Muscle of arm (tissue), 14 donors: ENCODE measurements at places on chromosomes 1 and 21.
A peak's percentile ranks its signal among the peaks of the same experiment; 100 is the strongest.

- DNase-seq = peak; percentile 3
Measured at GRCh38 chr1:215957663-215958062, 390.6 kb downstream of the KCTD3 start.

GRCh38 chr1:3545363-3546047 lies 65.8 kb downstream of the MEGF6 start:
- DNase-seq = peak; percentile 53

DNA sequence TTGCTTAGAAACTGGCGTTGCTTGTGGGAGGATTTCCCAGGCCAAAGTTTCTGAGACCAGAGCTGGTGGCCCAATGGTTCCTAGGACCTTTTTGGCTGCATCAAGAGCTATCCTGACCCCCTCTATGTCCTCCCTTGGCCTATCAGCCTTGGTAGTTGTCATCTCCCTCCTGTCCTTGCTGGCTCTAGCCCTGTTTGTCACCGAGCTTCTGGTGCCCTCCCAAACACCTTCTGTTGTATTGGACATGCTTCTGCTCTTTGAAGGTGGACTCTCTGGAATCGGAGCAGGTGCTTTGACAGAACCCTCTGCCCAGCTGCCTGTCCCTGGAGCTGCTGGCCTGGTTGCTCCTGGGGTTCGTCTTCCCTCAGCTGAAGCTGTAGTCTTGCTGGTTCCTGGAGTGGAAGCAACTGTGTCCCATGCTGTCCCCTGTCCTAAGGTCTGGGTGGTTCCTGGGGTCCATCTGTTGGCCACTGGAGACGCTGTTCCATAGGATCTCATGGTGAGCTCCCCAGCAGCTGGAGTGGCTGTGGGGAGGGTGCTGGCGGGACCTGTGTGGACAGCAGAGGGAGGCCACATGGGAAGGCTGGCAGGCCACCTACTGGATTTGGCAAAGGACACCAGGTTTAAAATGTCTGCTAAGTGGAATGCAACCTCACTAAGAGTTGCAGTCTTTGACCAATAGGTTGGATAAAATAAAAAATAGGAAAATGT lies 9.4 kb downstream of the FCAMR start:
- DNase-seq = no peak

- no peak for DNase-seq
Measured at GRCh38 chr1:54239035-54239383, 39.0 kb downstream of the MRPL37 start.

GRCh38 chr1:191970116-191970515 lies 188.1 kb upstream of the RGS18 start:
- peak; percentile 32 for DNase-seq

DNA sequence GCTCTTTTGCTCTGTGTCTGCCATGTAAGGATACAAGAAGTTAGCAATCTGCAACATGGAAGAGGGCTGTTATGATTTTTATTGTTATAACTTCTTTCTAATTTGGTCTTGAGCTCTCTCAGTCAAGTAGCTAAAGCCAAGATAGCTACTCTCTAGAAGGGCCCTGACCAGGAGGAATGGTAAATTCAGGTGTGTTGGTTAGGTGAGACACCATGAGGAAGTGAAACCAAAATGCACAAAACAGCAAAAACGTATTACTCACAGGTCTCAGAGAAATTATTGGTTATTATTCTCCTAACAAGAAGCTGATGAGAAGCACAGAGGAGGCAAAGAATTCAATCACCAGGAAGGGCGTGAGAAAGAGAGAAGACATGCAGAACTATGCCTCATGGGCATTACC lies 51.8 kb upstream of the INSL5 start:
- DNase-seq = no peak

DNA sequence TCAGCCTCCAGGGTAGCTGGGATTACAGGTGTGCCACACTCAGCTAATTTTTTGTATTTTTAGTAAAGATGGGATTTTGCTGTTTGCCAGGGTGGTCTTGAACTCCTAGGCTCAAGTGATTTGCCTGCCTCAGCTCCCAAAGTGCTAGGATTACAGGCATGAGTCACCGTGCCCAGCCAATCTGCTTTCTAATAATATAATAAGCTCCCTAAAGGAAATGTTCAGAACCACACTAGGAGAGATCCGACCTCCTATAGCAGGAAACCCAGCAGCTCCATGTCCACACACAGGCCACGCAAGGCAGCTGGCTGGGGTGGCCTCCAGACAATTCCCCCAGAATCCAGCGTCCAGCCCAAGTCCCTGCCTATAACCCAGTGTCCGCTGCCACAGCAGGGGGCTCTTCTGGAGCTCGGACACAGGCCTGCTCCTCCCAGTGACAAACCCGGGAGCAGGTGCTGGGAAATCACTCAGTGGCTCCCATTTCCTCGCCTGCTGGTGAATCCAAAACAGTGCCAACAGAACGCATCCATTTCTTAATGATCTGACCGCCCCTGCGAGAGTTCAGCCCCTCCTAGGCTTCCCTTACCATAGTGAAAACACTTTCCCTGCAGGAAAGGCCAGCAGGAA lies 7.5 kb downstream of the RIPK4 start:
- no peak for DNase-seq

GRCh38 chr1:227465256-227465655 lies 98.1 kb upstream of the ZNF678 start:
- DNase-seq = no peak

DNA sequence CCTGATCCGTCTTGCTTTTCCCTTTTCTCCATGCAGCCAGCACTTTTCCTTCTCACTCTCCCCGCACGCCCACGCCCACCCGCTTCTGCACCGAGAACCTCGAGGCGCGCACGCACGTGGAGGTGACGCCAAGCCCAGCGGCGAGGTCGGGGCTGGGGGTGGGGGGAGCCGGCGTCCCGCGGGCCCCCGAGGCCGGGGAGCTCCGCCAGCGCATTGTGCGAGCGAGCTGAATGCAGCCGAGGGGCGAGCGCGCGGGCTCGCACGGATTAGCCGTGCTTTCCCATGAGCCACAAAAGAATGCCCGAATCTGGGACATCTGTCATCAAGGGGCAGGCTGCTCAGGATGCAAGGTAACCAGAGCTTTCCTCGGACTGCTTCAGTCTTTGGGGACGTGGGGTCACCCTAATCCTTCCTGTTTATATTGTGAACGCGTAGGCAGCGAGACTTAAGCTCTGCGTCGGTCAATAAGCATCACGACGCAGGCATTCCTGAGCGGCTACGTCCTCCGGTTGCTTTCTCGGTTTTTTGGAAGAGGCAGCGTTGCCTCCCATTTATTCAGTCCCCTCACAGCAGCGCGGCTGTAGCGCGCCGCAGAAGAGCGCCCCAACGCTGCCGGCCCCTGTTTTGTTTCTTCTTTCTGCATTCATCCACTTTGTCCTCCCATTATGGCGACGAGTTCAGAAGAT lies 67.3 kb upstream of the AKT3 start:
- peak; percentile 57 for DNase-seq

DNA sequence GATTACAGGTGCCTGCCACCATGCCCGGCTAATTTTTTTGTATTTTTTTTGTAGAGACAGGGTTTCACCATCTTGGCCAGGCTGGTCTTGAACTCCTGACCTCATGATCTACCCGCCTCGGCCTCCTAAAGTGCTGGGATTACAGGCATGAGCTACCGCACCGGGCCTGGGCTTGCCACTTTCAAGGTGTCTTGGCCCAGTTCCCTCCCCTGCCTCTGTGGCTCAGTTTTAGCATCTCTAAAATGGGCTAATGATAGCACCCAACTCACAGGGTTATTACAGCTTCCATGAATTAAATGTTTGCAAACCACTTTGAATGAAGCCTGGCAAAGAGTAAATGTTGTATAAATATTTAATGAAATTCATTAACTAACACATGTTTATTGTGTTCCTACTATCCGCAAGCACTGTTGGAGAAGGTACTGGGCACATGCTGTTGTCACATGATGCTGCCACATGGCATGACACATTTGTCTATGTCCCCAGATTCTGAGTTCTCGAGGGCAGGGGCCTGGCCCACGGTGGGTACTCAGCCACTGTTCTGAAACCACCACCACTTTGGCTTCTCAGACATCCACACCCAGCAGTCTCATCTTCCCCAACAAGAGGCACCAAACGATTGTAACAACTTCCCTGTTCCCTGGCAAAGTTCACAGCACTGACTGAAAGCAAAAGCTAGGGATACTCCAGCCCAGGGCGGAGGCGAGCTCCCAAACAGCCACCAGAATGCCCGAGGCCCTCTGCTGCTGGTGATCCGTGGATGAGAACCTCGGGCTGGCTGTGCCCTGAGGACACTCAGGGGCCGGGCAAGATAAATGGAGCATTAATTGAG lies 9.7 kb downstream of the IFFO2 start:
- DNase-seq = no peak

- no peak for DNase-seq
Measured at GRCh38 chr1:67201891-67202290, 35.6 kb downstream of the IL23R start.

GRCh38 chr1:18008081-18008480 lies 99.5 kb upstream of the IGSF21 start:
- no peak for DNase-seq

GRCh38 chr1:208601561-208601960 lies 357.4 kb upstream of the PLXNA2 start:
- peak; percentile 15 for DNase-seq

GRCh38 chr1:1678581-1679380 lies 13.8 kb downstream of the SLC35E2B start:
- no peak for DNase-seq

DNA sequence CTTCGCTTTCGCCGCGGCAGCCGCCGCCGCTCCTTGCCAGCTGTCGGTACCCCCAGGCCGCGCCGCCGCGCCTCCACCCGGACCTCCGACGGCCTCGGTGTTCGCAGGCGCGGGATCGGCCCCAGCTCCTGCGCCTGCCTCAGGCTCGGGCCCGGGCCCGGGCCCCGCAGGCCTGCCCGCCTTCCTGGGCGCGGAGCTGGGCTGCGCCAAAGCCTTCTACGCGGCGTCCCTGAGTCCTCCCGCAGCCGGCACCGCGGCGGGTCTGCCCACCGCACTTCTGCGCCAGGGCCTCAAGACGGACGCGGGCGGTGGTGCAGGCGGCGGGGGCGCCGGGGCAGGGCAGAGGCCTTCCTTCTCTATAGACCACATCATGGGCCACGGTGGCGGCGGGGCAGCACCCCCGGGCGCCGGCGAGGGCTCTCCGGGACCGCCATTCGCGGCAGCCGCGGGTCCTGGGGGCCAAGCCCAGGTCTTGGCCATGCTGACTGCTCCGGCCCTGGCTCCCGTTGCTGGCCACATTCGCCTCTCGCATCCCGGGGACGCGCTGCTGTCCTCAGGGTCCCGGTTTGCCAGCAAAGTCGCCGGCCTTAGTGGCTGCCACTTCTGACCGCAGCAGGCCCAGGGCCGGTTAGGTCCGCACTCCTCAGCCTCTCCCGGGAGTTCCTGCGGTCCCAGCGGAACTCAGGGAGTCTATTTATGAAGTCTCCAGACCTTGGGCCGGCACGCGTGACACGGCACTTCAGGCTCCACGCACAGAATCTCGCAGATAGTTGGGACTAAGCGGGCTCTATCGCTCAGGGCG lies 1.4 kb downstream of the FOXD2 start:
- DNase-seq = no peak

GRCh38 chr1:155012776-155013602 lies 10.4 kb downstream of the ZBTB7B start:
- DNase-seq = no peak

- no peak for DNase-seq
Measured at GRCh38 chr1:43036932-43037331, 78.3 kb upstream of the SLC2A1 start.

DNA sequence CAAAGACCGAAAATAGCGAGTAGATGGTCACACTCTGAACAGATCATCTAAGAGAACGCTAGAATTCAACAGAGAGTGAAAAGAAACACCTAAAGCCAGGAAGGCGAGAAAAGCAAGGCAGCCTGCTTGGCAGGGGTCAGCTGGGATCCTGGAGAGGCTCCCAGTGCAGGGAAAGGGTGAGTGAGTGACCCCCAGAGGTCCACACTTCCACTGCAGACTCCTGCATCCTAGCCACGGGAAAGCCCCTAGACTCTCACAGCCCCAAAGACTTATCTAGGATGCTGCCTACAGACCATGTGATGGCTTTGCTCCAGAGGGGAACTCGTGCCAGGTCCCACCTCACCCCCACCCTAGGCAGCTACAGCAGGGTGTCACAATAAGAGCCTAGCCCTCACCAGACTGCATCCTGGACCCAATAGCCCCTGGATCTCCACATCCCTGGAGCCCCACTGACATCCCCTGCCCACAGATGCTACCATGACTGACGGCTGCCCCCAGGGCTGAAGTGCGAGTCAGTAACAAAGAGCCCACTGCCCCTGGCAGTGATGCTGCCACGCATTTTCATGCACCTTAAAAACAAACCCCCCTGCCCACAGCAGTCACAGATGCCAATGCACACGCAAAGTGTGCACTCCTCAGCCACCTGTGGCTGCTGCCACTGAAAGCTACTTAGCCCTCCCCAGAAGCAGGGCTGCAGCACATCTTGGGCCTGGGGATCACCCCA lies 62.2 kb downstream of the PSMG1 start:
- DNase-seq = no peak

DNA sequence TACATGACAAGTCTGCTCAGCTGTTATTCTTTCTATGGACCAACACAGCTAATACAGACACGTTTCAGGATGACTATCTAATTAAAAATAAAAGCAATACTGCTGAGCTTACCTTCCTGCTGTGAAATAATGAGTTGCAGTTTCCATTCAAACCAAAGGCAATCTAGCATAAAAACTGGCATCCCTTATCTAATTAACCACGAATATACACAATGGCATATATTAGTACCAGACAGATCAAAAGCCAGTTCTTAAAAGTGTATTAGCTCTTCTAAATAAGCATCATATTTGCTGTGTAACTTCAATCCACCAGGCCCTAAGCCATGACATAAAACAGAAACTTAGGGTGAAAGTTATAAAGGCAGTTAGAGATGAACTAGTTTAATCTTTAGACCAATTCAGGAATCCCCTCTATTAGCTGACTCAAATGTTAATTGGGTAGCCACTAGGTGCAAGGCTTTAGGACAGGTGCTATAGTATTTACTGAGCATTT lies 20.6 kb downstream of the TESK2 start:
- DNase-seq = no peak

DNA sequence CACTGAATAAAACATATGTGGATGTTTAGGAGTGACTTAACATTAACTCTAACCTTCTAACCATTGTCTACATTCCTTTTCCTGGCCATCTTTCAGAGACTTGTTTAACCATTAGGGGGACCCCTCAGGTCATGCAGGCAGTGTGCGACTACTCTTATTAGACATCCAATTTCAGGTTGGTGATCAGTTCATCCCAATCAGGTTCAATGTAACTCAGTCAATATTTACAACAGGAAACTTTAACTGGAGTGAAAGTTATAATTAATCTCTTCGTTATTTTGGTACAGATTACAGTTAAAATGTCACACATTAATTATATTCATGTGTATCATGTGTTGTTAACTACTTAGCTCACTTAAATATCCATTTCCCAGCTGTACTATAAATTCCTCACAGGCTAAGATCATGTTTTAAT lies 68.8 kb upstream of the RGS1 start:
- no peak for DNase-seq

GRCh38 chr1:41671116-41671755 lies 186.8 kb upstream of the EDN2 start:
- DNase-seq = no peak

- DNase-seq = peak; percentile 80
Measured at GRCh38 chr1:193185901-193186731, at the start of gene B3GALT2. TSS of gene B3GALT2 (minus strand) at chr1:193186613. CDS start at chr1:193181562, 5,051 bp downstream.

GRCh38 chr1:157849229-157849875 lies 7.7 kb upstream of the CD5L start:
- no peak for DNase-seq

- peak; percentile 98 for DNase-seq
Measured at GRCh38 chr1:27300341-27301051, 21.5 kb upstream of the TMEM222 start.
